ENCODE measurements at places on chromosomes 2 and 18.

DNA sequence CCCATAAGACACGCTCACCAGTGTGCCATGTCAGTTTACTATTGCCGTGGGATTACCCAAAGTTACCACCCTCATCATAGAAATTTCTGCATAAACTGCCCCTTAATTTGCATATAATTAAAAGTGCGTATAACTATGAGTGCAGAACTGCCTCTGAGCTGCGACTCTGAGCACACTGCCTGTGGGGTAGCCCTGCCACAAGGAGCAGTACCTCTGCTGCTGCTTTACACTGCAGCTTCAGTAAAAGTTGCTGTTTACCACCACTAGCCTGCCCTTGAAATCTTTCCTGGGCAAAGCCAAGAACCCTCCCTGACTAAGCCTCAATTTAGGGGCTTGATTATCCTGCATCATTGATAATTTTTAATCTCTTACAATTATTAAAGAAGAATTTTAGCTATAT is 213.9 kb upstream of the MAP2 start:
- no peak for DNase-seq

- DNase-seq = no peak
These were observed 19.8 kb upstream of the TAF4B start for GRCh38 chr18:26206488-26206887.

- no peak for DNase-seq
These were observed 45.6 kb downstream of the DIPK1C start for GRCh38 chr18:74411475-74411874.

DNA sequence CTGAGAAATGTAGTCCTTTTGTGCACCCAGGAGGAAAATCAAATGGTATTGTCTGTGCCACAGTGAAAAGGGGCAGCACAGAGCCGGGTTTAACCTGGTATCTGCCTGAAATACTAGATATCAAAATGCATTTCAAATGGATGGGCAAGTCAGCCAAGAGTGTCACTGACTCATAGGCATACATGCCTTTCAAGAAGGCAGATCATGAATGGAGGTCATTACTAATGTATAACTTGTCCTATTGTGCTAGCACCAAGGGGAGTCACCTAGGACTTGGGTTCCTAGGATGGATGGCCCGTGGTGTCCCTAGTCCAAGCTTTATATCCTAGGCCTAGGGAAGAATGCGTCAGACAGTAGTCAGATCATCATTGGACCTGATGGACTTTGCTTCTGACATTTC is 49.9 kb downstream of the TCF7L1 start:
- DNase-seq = no peak

DNA sequence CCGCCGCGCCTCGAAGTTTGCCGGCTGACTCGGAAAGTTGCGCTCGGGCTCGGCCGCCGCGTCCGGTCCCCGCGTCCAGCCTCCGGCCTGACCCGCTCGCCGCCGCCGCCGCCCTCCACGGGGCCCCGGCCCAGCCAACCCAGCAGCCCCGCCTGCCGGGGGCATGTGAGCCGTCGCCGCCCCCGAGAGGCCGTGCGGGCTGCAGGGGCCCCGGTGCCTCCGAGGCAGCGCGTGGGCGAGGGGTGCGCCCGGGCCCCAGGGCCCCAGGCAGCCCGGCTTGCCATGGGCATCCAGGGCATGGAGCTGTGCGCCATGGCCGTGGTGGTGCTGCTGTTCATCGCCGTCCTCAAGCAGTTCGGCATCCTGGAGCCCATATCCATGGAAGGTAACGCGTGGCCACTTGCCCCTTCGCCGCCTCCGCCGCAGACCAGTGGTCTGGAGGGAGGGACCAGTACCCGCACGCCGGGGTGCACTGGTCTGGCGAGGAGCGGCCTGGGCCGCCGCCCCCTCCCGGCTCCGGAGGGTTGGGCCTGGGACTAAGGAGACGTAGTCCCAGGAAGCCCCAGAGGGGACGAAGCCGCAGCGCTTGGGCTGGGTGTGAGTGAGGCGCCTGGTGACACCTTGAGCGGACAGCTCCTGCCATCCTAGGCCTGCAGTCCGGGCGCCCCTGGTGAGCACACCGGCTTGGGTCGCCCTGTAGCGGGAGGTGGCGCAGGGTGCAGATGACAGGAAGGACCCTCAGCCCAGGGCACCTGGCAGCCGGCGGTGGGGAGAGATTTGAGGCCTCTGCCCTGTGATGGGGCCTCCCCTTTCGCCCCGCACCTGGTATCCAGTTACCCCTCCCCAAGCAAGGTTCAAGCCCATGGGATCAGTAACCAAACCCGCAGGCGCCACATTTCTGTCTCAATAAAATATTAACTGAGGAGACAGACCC is 49.9 kb downstream of the KCNIP3 start:
- no peak for DNase-seq

- no peak for DNase-seq
These were observed 174.3 kb downstream of the ERBB4 start for GRCh38 chr2:212364112-212364985.

- DNase-seq = no peak
These were observed 210.3 kb downstream of the TMX3 start for GRCh38 chr18:68504441-68505177.

Measured in DMS79 treated with DMSO at 0.1 percent for 48 hours (cell line).